Trophoblast cell (in vitro differentiated cells and primary cell): ENCODE measurements at places on chromosomes 2 and 18.
A peak's percentile ranks its signal among the peaks of the same experiment; 100 is the strongest.

GRCh38 chr18:58552057-58552461, 76.8 kb downstream of the ALPK2 start:
- DNase-seq, result no peak

- no peak for DNase-seq
Measured at GRCh38 chr2:98479959-98480524, 35.4 kb downstream of the INPP4A start.

GRCh38 chr2:110216803-110217202, 4.5 kb upstream of the MTLN start:
- DNase-seq, result no peak

- DNase-seq, result no peak
Measured at GRCh38 chr18:35746826-35747339, 165.3 kb downstream of the GALNT1 start.

DNA sequence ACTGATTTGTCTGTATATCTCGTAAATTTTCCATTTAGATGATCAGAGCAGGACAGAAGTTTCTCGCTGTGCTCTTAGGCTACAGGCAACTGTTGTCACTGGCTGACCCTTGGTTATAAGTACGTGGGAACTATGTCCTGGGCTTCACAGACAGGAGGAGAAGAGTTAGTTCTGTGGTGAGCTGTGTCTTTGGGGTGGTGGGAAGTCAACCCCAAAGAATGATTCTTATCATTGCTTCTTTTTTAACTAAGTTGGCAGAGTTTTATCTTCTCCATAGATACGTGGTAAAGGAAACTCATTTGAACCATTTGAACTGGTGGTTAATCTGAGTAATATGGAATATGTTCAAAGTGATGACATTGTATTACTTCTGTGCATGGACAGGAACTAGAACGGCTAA, 230.6 kb upstream of the EPAS1 start:
- DNase-seq, result no peak

- no peak for DNase-seq
Measured at GRCh38 chr2:124923097-124923496, 898.0 kb downstream of the CNTNAP5 start.

DNA sequence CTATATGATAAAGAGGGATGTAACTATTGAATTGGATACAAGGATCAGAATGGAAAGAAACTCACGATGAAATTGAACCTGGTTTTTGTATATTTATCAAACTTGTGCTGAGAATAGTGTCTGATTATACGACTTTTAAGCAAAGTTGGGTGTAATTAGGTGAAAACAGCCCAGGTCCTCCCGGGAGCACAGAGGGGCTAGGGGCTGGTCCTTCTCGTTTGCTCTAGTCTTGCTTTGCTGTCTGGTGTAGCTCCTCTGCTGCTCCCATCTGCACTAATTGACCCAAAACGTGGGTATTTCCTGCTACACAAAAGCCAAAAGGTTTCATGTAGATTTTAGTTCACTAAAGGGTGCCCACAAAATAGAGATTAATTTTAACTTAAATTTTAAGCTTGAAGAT, 58.7 kb downstream of the HK2 start:
- no peak for DNase-seq

DNA sequence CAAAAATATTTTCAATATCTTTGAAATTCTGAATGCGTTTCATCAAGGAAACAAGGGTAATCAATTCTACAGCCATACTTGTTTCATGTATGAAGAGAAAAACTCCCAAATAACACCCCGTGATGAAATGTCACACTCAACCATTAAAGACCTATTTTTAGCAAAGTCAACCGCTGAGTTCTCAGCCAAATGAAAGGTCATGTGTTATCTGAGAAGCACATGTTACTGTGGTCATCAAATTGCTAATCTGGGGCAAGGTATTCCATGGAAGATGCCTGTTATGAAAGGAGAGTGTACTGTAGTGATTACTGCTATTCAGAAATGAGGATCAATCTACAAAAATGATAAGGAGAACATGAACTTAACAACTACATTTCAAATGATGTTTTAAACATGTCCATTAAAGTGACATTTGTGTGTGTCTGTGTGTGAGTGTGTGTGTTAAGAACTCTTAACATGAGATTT, 126.7 kb downstream of the BCL2 start:
- DNase-seq, result peak; percentile 22

- no peak for DNase-seq
Measured at GRCh38 chr18:12056034-12056883, 37.4 kb upstream of the ANKRD62 start.

- no peak for DNase-seq
Measured at GRCh38 chr2:39150890-39151497, 30.1 kb upstream of the SOS1 start.
